Activated T-helper 17 cell treated with anti-CD3 and anti-CD28 coated beads, Interleukin-2, amount 50 U/mL, for 72 hours (primary cell): ENCODE measurements at places on chromosomes 3 and 15.

DNA sequence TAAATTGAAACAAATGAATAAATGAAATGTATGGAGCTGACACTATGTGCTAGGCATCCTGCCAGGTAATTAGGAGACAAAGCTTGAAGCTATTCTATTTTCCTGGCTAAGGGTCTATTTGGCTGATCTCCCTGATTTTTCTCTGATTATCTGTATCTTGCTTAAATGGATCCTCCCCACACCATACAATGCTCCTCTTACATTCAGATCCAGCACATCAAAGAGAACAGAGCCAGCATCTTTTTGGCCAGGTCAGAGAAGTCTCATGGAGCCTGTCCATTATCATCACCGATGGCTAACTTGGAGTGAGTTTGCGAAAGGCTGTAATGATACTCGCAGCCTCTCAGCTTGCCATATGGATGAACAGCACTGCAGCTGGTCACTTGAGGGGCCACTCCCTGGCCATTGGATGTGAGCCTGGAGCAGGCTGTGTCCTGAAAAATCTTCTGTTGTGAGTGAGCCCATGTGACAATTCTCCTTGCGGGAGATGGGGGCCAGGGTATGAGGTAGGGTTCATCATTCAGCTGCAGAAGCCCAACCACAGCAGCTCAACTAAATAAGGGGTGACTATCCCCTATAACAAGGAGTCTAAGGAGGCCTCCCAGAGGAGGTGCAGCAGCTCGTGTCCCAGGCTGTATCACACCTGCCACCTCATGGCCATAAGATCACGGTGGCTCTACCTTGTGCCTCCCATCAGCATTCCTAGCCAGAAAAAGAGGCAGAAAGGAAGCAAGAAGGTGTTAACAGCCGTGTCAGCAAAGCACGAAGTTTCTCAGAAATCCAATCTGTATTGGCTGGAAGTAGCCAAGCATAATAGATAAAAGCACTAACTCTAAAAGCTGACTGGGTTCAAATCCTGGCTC is 69.3 kb upstream of the ST8SIA2 start:
- no peak for ATAC-seq

DNA sequence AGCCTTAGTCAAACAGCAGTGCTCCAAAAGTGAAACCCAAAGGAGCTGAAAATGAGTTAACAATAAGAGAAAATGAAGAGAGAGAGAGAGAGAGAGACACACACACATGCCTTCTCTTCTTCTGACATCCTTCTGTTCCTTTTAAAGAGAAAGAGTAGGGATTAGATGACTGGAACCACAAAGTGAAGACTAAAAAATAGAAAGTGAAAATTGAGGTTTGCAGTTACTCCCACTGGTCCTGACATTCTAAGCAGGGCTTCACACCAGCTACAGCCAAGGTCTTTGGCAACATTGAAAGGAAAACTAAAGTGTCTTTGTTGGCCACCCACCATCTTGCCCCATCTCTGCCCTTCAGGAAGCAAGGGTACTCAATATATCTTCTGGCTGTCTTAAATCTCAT is 59.2 kb downstream of the USP50 start:
- ATAC-seq: peak; percentile 85

GRCh38 chr15:74768771-74769342 is 13.0 kb upstream of the CSK start:
- peak; percentile 52 for ATAC-seq

GRCh38 chr3:51974277-51974962 is 444 bp upstream of the ABHD14A start:
- ATAC-seq: peak; percentile 43

- no peak for ATAC-seq
Measured at GRCh38 chr15:71812966-71813722, 2.8 kb downstream of the NR2E3 start.

- ATAC-seq: no peak
Measured at GRCh38 chr3:108931035-108931434, 22.6 kb downstream of the GUCA1C start.

GRCh38 chr3:24199775-24200247 is 254.7 kb downstream of the NR1D2 start:
- ATAC-seq: no peak

- no peak for ATAC-seq
Measured at GRCh38 chr3:129526121-129526900, 2.1 kb upstream of the RHO start.

DNA sequence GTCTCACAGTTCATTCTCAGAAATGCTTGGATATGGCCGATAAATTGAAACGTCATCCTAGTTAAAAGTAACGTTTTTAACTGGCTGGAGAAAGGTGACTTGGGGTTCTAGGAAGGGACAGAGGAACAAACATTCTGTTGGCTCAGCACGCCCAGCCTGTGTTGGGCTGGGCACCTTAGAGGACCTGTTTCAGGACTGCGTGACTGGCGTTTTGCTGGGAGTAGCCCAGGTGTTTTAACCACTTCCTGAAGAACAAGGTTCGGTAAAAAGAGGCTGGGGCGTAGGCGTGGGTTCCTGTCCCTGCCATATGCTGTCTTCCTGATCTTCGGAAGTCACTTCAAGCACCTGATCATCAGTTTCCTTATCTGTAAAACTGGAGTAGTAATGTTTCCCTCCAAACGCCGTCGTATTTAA is 1.1 kb upstream of the TLNRD1 start:
- ATAC-seq: peak; percentile 13

- no peak for ATAC-seq
Measured at GRCh38 chr3:10568549-10568948, 63.2 kb upstream of the ATP2B2 start.

DNA sequence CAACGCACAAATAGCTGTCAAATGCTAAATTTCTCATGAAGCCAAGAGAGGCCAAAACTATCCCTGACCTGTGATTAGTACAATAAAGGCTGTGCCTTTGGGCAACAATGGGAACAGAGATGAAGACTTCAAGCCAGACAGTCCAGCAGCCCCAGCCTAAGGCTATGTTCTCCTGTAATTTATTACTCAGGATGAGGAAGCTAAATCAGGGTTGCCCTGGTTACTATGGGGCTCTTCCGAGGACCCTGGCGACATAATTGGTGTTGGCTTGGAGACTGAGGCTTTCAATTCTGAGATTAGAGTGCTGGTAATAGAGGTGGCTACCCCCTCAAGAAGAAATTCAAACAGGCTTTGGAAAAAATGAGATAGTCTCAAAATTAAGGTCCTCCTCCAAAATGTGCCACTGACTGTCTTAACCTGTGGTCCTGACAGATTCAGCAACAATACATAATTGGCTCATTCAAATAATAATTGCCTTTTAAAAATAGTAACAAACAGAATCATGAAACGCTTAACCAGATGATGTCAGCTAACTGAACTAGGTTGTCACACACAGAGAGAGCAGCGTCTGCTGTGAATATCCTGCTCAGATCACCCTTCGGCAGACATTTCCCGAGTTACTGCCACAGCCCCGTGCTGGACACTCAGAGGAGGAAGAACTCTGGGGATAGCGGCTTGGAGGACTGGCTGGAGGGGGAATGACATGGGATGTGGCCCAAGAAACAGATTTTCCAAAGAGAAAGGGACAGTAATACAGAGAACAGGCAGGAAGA is 43.0 kb downstream of the NSMCE3 start:
- no peak for ATAC-seq

- ATAC-seq: no peak
Measured at GRCh38 chr15:73928241-73928579, 1.9 kb downstream of the LOXL1 start.

- no peak for ATAC-seq
Measured at GRCh38 chr3:54939557-54940300, 11.9 kb upstream of the LRTM1 start.

- ATAC-seq: peak; percentile 29
Measured at GRCh38 chr15:55741833-55742497, 987 bp downstream of the PRTG start.

DNA sequence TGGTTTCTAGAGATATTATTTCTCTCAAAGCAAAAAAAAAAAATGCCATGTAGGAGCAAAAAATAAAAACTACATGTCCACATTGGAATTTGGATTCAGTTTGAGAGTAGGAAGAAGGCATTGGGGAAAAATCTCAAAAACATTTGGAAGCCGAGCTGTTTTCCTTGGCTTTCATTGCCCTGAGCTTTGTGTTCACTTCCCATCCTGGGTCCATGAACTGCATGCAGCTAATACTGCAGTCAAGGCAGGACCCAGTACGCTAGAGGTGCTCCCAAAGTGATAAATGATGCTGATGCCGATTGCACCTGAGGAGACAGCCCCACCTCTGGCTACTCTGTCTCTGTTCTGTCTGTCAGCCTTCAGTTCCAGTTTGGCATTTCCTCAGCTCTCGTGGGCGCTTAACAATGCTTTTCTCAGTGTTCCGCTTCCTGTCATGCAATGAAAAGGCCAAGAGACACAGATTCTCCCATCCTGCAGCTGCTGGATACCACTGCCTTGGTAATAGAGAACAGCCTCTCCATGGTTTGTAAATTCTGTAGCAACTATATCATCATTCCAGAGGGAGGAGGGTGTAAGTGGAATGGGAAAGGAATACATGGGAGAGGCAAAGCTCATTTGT is 181.8 kb downstream of the RYR3 start:
- ATAC-seq: no peak

DNA sequence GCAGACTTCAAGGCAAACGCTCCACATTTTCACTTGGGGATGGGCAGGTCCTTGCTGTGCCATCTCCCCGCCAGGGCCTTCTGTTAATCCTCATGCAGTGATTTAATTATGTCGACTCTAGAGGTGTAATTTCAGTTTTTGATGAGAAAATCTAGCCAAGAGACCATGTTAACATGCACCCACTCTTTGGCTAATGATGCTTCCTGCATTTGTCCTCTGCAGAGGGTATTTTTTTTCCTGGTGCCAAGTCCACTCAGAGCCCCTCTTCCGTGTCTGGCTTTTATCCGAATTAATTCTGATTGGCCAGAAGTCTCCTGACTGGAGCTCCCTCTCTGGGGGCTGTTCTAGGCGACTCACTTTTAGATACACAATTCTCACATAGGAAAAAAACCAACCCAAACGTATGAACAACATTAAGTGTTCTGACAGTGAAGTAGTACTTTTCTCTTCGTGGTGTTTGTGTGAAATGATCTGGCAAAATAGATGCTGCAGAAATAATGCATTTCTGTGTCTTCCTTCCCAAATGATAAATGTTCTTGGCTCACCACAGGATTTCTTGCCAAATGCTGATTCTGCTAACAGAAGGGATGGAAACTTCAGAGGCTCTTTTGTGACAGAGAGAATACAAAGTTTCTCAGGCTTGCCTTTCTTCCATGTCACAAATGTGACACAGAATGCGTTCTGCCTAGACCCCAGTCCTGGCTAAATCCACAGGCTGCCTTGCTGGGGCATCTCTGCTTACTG is 190.0 kb downstream of the CACNA2D3 start:
- no peak for ATAC-seq

DNA sequence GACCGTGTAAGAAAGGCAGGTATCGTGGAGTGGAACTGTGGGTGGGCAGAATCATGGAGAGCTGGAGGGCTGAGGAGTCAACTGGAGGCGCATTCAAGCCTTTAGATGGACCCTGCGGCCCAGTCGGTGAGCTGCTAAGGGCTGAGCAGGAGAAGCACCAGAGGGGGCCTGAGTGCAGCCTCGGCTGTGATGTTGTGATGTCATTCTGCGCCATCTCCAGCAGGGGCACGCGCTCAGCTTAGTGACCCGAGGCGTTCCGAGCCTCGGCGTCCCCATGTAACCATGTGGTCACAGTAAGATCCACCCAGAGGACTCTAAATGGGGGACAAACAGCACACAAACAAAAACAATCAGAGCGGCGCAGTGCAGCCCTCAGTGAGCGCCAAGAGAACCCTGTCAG is 76.8 kb downstream of the VGLL4 start:
- no peak for ATAC-seq
